Activated T-cell treated with anti-CD3 and anti-CD28 coated beads for 48 hours (primary cell): ENCODE measurements at places on chromosomes 2 and 18.
A peak's percentile ranks its signal among the peaks of the same experiment; 100 is the strongest.

GRCh38 chr18:33901894-33902512 is 322.7 kb downstream of the NOL4 start:
- DNase-seq, result no peak

DNA sequence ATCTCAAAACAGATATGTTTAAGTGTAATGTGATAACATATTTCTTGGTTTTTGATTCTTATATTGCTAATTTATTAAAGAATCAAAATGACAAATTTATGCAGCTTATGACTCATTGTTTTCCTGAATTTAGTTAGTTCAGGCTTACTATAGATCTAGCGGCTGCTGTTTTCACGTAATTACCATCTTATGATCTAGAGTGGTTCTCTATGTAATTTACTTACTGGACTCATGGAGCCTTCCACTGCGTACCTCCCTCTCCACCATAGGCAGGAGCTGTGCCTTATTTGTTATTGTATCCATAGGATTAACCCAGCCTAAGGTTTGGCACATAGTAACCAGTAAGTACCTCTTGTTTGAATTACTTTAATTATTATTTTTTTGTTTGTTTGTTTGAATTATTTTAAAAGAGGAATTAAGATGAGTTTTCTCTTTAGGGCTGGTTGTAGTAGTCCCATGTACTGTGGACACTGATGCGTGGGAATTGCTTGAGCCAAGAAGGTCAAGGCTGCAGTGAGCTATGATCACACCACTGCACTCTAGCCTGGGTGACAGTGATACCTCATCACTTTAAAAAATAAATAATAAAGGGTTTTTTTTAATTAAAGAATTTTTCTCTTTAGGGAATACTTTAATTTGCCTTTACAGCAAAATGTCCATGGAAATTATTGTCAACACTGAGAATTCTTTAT is 165.5 kb downstream of the PHLPP1 start:
- DNase-seq, result no peak

GRCh38 chr2:74584088-74584645 is 29.6 kb downstream of the DOK1 start:
- no peak for DNase-seq

- no peak for DNase-seq
Observed at GRCh38 chr18:74242438-74243096, 49.2 kb downstream of the CYB5A start.

DNA sequence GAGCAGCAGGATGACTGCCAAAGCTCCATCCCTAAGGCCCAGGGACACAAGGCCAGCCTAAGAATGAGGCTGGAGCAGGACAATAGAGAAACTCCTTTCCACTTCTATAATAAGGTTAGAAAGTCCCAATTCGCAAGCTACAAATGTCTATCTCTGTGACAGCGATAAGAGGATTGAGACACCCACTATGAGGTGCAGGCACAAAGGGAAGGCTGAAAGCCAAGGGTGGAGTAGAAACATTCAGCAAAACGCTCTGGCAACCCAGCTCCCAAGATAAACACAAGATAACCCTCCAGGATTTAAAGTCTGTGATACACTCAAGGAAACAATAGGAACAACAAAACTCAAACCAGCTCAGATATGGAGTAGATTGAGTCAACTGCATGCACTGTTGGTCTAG is 418.0 kb upstream of the UBE2E3 start:
- no peak for DNase-seq

DNA sequence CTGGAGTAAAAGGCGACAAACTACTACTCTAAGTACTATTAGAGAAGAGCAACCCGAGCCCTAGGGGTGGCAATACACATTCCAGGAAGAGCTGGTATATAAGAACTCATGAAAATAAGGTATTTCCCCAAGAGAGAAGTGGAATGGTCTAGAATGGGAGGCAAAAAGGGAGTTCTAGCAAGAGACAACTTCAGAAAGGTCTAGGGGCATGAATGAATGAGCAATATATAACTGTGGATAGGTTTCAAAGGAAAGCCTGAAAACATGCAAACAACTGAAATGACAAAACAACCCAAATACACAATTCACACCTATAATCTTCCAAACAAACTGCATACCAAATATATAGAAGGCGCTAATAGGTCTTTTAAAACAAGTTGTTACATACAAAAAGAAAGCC is 22.2 kb downstream of the TRIP12 start:
- DNase-seq, result no peak

GRCh38 chr18:35616664-35617423 is 35.3 kb downstream of the GALNT1 start:
- DNase-seq, result peak; percentile 37

DNA sequence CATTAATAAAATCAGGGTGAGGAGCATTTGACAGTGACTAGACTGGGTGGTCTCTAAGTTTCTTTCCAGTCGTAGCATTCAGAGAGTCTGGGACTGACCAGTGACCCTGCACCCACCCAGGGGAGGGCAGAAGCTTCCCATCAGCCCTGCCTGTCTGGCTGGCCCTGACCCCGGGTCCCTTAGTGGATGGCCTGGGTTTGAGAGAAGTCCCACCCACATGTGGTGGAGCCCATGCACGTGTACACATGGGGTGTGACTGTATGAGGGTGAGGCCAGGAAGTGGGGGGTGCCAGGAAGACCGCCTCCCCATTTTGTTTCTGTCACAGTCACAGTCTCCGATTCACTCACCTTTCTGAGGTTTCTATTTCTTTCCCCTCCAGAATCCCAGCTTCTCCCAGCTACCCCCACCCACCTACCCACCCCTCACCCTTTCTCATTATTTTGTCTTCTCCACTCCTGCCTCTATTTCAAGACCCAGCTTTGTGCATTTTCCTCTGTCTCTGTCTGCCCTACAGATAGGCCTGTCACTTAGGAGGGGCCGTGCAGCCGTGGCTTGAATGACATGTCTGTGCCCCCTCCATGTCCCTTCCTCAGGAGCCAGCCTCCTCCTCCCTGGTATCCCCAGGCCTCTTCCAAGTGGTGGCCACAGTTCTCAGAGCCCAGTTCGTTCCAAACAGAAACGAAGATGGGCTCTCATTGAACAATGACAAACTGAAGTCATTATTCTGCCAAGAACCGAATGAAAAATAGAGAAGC is 13.6 kb downstream of the CIB4 start:
- DNase-seq, result no peak

- DNase-seq, result no peak
Observed at GRCh38 chr2:101064125-101064502, 62.0 kb downstream of the RPL31 start.

GRCh38 chr2:47078541-47079482 is 76.3 kb downstream of the STPG4 start:
- no peak for DNase-seq

GRCh38 chr2:147909178-147909577 is 64.3 kb downstream of the ACVR2A start:
- no peak for DNase-seq

GRCh38 chr18:13493725-13494124 is 232.6 kb downstream of the FAM210A start:
- DNase-seq, result no peak

- DNase-seq, result no peak
Observed at GRCh38 chr2:227578642-227579041, 20.1 kb upstream of the SCYGR2 start.

- no peak for DNase-seq
Observed at GRCh38 chr2:71102981-71103681, 26.9 kb downstream of the MCEE start.

- DNase-seq, result no peak
Observed at GRCh38 chr18:32289483-32290075, 99.7 kb downstream of the MEP1B start.

DNA sequence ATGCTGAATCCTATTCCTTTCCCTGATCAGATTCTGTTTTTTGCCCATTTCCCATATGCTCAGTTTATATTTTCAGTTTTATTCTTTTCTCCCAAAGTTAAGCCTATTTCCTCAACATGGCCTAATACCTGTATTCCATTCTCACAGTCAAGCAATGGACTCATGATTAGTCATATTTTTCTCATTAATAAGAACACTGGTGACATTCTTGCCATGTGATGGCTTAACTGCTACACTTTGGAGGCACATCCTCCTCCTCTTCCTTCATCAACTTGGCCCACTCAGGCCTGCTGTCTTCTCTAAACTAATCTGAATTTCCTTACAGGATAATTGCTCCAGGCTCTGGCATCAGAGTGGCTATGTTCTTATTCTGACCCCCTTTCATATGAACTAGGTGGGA is 679.2 kb downstream of the NYAP2 start:
- no peak for DNase-seq

DNA sequence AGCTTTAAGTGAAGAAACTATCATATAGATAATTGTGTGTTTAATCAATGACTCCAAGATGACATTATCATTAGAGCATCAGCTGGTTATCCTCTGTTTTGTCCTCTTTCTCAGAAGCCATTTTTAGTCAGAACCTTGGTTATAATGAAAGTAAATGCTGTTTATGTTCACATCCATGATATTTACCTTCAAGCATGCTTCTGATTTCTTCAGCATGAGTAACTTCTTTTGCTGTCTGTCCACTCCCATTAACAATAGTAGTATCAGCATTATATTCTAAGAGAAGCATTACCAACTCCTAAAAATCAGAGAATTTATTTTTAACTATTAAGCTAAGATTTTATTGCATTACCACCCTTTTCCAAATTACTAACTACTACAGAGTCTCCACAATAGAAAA is 56.3 kb downstream of the OSBPL1A start:
- no peak for DNase-seq

DNA sequence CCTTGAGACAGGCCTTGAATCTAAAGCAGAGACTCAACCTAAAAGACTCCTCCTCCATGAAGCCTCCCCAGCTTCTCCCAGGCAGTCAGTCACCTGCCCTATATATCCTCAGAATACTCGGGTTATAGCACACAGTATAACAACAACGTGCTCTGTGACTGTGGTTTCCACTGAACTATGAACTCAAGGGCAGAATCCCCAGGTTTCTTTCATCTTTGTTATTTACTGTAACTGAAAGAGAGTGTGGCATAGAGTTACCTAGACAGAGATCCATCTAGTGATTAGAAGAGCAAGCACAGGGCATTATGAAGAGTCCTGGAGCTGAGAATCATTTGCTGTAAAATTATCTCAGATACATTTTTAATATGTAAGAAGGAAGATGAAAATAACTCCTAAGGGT is 281.6 kb upstream of the ZNF521 start:
- no peak for DNase-seq

- DNase-seq, result no peak
Observed at GRCh38 chr2:8171608-8172007, 510.2 kb upstream of the ID2 start.

- no peak for DNase-seq
Observed at GRCh38 chr2:165927774-165928173, 25.8 kb downstream of the TTC21B start.

GRCh38 chr2:68948710-68949109 is 4.0 kb downstream of the GKN2 start:
- DNase-seq, result no peak

GRCh38 chr18:59921384-59921891 is 21.6 kb downstream of the PMAIP1 start:
- DNase-seq, result no peak

GRCh38 chr2:161488879-161489278 is 72.8 kb downstream of the TBR1 start:
- DNase-seq, result no peak

DNA sequence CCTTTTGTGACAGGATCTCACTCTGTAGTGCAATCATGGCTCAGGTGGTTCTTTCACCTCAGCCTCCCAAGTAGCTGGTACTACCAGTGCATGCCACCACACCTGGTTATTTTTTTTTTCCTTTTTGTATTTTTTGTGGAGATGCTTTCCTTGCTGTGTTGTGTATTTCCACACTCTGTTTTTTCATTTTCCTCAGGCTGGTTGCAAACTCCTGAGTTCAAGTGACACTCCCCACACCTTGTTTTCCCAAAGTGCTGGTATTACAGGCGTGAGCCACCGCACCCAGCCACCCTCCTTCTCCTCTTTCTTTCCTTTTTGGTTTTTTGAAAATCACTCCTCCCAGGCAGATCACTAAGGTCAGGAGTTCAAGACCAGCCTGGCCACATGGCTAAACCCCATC is 65.0 kb downstream of the MYCN start:
- DNase-seq, result no peak

GRCh38 chr18:26159353-26159752 is 25.7 kb downstream of the PSMA8 start:
- DNase-seq, result no peak

GRCh38 chr2:56084111-56084901 is 99.5 kb upstream of the CCDC85A start:
- DNase-seq, result no peak

GRCh38 chr2:70962211-70962884 is 16.1 kb upstream of the ANKRD53 start:
- no peak for DNase-seq

- DNase-seq, result no peak
Observed at GRCh38 chr2:188244383-188244782, 47.3 kb upstream of the GULP1 start.

GRCh38 chr2:136389809-136390208 is 271.9 kb upstream of the CXCR4 start:
- DNase-seq, result no peak

DNA sequence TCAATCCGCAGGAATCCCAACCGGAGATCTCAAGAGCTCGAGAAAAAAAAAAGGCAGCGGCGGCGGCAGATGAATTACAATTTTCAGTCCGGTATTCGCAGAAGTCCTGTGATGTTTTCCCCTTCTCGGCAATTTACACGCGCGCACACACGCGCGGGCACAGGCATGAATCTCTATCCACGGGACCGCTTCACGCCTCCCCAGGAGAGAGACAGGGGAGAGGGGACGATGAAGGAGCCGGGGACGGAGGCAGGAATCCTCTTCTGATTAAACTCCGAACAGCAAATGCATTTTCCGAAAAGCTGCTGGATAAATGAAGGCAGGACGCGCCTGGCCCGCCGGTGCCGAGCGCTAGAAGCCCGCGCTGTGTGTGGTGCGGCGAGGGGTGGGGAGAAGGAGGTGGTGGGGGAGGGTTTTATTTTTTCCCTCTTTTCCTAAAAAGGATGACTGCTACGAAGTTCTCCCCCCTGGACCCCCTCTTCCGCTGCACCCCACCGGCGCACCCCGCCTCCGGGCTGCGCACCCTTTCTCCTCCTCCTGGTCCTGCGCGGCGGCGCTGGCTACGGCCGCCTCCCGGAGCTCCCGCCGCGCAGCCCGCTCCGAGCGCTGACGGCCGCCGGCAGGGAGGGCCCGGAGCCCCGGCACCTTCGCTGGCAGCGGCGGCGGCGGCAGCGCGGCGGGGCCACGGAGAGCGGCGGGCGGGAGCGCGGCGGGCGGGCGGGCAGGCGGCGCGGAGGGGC is at the start of gene BCL2:
BCL2 (minus strand) TSS at position 387 of the 740 bp plus-strand sequence.
- DNase-seq, result no peak

GRCh38 chr2:238027058-238027457 is 33.7 kb upstream of the SCLY start:
- DNase-seq, result no peak

- DNase-seq, result no peak
Observed at GRCh38 chr2:239226677-239227581, 173.9 kb downstream of the HDAC4 start.
